SJSA1 (cell line): ENCODE measurements at places on chromosomes 5 and 9. TPM values are rescaled to one million over a fixed set of nuclear protein-coding genes. Genes with fewer than 3 reads are reported as not detected.

- DNase-seq: no peak
Measured at GRCh38 chr5:124712731-124713305, 33.6 kb downstream of the ZNF608 start.

- DNase-seq: peak; percentile 60
Measured at GRCh38 chr5:34486160-34486848, 169.8 kb upstream of the RAI14 start.

- no peak for DNase-seq
Measured at GRCh38 chr5:131766689-131767088, 30.1 kb downstream of the FNIP1 start.

SLC46A2 gene
- not detected in 2 replicates for total RNA-seq
